ENCODE measurements at places on chromosomes 2 and 18. TPM values are rescaled to one million over a fixed set of nuclear protein-coding genes. Genes with fewer than 3 reads are reported as not detected.

The CRYGC gene
- not detected for polyA plus RNA-seq

The HOXD8 gene
- 39.5 TPM for polyA plus RNA-seq

The NGEF gene
- polyA plus RNA-seq = 1.2 TPM

The AQP4 gene
- not detected for polyA plus RNA-seq

The TRABD2A gene
- 0.54 TPM for polyA plus RNA-seq

The CPSF3 gene
- polyA plus RNA-seq = 38.1 TPM

The PJVK gene
- polyA plus RNA-seq = 3.2 TPM

The HRH4 gene
- not detected for polyA plus RNA-seq

Measured in muscle of arm (tissue), 14 donors.